Heart left ventricle (tissue), 16 donors: ENCODE measurements at places on chromosomes 1 and 21. TPM values are rescaled to one million over a fixed set of nuclear protein-coding genes. Genes with fewer than 3 reads are reported as not detected.

Gene DISC1
- 1.4 TPM for polyA plus RNA-seq

Gene NPL
- 2.0 TPM for polyA plus RNA-seq

Gene TRIM46
- 0.04 TPM for polyA plus RNA-seq

Gene TLCD4
- 13.0 TPM for polyA plus RNA-seq

Gene SELE
- 3.3 TPM for polyA plus RNA-seq

Gene PRKAA2
- polyA plus RNA-seq: 24.8 TPM

Gene CNKSR1
- 0.80 TPM for polyA plus RNA-seq

Gene UMODL1
- polyA plus RNA-seq: not detected

DNA sequence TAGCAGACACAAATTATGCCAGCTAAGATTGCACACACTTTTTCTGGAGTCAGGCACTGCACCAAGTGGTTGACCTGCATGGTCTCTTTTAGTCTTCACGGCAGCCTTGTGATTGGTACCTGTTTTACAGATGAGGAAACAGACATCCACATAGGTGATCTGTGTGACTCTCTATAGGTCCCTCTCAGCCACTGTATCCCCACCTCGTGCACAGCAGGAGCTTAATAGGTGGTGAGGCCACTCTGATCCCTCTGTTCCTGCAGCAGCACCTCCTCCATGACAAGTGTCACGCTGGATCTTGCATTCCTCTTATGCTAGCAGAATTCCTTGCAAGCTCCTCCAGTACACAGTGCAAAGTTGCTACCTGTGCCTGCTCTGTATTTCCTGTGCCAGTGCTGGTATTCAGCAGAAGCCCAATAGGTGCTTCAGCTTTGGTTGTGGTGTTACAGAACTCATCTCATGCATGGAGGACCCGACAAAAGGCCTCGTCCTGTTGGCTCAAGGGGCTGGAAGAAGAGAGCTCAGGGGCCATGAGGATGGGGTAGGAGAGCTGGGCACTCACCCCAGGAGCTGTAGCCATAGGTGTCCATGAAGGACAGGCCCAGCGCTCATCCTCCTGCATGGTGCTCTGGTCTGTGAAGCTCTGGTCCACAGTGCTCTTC lies 546.7 kb downstream of the PTPRU start:
- DNase-seq: no peak

GRCh38 chr1:93591676-93592550 lies 89.7 kb downstream of the BCAR3 start:
- no peak for DNase-seq

- DNase-seq: no peak
Observed at GRCh38 chr1:214895011-214895600, 187.4 kb upstream of the KCNK2 start.

- DNase-seq: no peak
Observed at GRCh38 chr1:41698916-41699860, 214.7 kb upstream of the EDN2 start.

DNA sequence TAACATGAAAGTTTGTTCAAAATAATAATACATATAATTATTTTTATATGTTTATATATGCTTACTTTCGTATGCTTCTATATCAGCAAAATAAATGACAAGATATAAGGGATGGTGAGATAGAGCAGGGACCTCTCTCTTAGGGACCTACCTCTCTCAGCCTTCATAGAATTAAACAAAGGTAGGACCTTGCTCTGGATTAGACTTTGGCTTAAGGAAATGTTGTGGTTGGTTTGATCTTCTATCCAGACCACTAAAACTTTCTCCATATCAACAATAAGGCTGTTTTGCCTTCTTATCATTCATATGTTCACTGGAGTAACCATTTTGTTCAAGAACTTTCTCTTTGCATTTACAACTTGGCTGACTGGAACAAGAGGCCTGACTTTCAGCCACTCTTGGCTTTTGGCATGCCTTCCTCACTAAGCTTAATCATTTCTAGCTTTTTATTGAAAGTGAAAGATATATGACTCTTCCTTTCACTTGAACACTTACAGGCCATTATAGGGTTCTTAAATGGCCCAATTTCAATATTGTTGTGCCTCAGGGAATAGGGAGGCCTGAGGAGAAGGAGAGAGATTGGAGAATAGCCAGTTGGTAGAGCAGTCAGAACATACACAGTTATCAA lies 14.4 kb downstream of the FRRS1 start:
- no peak for DNase-seq

- no peak for DNase-seq
Observed at GRCh38 chr1:117834416-117834815, 95.0 kb downstream of the GDAP2 start.

DNA sequence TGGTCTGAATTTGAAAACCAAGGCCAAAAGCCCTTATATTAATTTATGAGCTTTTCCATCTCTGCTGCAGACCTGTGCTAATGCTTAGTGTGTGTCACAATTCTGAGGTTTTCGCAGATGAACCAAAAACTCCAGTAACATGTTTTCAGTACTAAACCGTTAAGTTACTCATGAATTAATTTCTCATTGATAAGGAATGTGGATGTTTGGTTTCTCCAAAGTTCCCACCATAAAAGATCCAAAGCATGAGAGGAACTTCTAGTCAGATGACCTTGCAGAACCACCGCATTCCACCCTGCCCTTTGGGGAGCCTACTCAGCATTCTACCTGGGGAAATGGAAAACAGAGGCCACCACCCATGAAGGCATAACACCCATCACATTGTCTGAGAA lies 7.5 kb upstream of the LEPR start:
- no peak for DNase-seq

DNA sequence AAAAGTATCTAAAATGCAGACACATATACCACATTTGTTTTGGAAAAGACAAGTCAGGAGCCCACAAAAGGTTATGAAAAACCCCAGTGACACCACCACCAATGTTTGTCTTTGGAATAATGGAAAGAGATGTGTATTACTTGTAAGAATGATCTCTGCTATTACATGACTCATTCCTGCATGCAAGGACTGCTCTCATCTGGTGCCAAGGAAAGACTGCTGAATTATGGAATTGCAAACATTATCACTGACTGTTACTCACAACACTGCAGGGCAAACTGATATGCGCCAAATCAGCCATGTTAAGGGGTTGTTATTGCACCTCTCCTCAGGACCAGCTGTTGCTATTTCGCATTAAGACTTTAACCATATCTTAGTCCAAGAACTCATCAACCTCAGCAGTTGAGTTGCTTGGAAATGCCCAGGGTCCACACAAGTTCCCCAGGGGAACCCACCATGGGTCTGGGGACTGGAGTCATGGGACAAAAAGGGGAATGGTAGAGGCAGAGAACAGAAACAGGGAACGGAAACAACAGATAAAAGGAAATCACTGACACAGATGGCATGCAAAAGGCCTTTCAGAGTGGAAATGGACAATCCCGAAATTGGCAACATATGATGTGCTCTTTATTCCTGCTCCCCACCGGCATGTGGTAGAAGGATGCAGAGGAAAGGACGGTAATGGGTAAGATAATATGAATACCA lies 34.4 kb downstream of the CAPZB start:
- DNase-seq: no peak

GRCh38 chr1:209720826-209721225 lies 16.2 kb downstream of the HSD11B1 start:
- no peak for DNase-seq

- no peak for DNase-seq
Observed at GRCh38 chr1:5423109-5423508, 569.1 kb downstream of the NPHP4 start.

DNA sequence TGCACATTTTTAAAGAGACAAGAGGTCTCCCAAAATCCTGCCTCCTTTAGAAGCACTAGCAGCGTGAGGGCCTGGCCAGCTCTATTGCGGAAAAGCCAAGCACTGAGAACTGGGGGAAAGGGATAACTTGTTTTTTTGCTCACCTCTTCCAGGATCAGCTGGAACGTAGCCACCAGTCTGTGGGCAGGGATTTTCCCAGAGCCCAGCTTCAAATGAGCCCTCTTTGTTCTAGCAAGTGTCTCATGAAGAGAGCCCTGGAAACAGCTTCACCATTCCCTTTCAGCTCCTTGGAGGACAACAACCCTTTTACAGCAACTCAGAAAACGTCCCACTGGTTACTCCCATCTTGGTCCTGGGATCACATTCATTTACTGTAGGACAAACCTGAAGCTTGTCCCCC lies 195.4 kb downstream of the LMX1A start:
- DNase-seq: no peak

DNA sequence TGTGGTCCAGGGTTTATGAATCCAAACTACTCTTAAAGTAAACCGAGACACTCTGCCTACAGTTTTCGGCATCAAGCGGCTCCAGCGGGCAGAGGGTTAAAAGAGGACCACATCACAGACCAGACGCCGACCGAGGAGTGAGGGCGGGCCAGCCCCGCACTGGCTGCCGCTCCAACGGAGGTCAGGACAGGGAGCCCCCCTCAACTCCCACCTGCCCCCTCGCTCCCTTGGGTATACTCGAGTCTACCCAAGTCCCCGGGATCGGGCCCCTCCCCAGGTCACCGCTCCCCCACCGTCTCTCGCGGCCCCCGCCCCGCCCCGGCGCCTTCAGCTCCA lies 312 bp downstream of the ARNT start:
- DNase-seq: no peak
